ENCODE measurements at places on chromosomes 6 and 20.

GRCh38 chr6:31655349-31656237 is at the start of gene APOM:
TSS of gene APOM (plus strand) at chr6:31655894. CDS start at chr6:31655967, 73 bp downstream.
- DNase-seq = no peak

GRCh38 chr6:73532293-73532692 is 11.5 kb upstream of the EEF1A1 start:
- DNase-seq = no peak

GRCh38 chr6:10316373-10316721 is 98.5 kb downstream of the TFAP2A start:
- DNase-seq = peak; percentile 61

DNA sequence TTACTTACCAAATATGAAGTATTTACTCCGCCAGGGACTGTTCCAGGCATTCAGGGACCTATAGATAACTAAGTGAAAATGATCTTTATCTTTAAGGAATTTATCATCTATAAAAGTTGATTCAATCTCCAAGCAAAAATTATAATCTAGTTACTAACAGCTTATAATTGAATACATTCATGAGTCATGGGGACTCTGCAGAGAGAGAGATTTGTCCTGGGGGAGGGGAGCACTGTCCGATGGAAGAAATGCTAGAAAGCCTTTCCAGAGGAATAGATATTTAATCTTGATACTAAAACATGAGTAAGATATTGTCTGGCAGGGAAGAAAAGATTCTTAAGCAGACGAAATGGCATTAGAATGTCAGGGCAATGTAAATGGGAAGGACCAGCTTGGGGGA is 139.3 kb downstream of the CD164 start:
- no peak for DNase-seq

GRCh38 chr20:20450521-20450920 is 82.6 kb downstream of the INSM1 start:
- peak; percentile 21 for DNase-seq

DNA sequence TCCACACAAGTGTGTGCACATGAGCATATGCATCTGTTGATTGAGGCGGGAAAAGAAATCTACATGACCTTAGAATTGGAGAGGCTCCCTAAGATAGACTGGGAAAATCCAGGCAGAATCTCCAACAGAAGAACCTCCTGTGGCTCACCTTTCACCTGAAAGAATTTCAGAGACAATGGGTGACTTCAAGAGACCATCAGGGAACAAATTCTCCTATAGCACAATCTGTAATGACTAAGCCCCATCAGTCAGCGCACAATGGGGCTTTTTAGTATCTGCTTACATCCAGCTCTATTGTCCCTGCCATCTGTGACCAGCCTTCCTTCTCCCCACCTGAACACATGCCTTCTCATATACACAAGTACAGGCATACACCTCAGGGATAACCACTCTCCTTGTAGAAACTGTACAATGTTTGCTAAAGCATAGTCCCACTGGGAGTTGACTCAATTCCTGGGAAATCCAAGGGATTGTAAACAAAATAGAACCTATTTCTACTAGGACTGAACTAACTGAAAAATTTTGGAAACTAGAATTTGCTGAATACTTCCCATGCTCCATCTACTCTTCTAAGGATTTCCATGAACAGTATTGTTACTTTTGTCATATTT is 150.8 kb upstream of the STXBP5 start:
- no peak for DNase-seq

- DNase-seq = no peak
These were observed 256.5 kb downstream of the FARS2 start for GRCh38 chr6:5517796-5518195.

- no peak for DNase-seq
These were observed 11.4 kb downstream of the ANKS1A start for GRCh38 chr6:34900321-34901031.

GRCh38 chr20:59405226-59406200 is 105.1 kb downstream of the EDN3 start:
- no peak for DNase-seq

DNA sequence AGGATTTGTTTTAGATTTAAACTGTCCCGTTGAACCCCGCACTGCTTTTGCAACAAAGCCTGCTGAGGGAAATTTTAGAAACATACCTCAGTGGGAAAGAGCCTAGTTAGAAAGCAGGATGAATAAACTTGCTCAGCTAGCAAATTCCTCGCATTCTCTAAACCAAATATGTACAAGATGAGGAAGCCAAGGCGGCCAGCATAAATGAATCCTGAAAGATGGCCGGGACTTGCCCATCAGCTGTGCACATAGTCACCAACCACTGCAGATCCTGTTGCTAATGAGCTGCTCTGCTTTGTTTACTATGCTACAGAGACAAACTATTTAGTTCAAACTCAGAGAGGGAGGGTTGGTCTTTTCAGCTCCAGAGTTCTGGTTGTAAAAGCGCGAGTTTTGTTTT is 49.0 kb downstream of the TMEM170B start:
- no peak for DNase-seq

GRCh38 chr6:31135710-31136109 is 3.2 kb downstream of the PSORS1C2 start:
- DNase-seq = no peak

GRCh38 chr20:35291654-35292503 is at the start of gene FAM83C:
TSS of gene FAM83C (minus strand) at chr20:35292425. CDS start at chr20:35292304, 121 bp downstream.
- no peak for DNase-seq

DNA sequence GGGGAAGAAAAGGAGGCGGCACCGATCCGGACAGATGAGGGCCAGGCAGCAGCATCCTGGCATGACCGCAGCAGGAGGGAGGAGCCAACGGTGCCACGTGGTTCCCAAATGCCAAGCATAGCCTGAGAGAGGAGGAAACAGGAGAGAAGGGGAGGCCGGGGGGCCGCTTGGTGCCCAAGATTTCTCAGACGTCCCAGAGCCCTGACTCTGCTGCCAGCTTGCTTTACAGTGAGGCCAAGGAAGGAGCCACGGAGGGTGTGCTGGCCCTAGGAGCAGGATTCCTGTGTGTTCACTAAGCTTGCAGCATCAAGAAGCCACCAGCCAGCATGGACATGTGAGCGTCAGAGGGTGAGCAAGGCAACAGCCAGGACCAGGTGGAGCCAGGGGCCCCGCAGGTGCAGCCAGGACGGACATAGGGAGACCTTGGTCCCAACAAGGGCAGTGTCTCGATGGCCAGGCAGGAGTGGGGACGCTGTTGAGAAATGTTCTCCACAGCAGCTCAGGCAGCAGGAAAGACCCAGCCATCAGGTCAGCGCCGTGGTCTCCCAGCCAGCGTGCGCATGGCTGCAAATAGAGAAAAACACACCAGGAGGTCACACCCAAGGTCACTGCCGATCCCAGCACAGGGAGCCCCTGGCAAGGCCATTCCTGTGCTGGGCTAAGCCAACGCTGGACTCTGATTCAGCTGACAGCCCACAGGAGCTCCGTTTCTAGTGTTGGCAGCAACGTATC is 143.7 kb downstream of the DLL1 start:
- DNase-seq = no peak

DNA sequence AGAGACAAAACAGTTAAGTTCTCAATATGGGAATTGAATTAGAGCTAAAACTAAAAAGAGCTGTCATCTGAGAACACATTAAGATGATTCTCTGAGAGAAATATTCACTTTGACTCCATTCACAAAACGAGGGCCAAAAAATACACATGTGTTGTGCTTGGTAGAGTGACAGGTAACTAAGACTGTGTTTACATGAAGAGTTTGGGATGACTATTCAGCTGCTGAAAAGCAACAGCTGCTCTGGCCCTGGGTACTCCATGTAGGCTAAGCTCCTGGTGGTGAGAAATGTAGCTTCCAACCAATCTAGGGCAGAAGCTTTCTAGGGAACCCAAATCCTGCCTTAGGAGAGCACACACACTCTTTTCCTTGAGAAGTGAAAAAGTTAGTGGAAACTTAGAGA is 184.5 kb downstream of the COL21A1 start:
- DNase-seq = no peak

GRCh38 chr6:98830146-98830545 is 4.2 kb upstream of the POU3F2 start:
- DNase-seq = no peak

DNA sequence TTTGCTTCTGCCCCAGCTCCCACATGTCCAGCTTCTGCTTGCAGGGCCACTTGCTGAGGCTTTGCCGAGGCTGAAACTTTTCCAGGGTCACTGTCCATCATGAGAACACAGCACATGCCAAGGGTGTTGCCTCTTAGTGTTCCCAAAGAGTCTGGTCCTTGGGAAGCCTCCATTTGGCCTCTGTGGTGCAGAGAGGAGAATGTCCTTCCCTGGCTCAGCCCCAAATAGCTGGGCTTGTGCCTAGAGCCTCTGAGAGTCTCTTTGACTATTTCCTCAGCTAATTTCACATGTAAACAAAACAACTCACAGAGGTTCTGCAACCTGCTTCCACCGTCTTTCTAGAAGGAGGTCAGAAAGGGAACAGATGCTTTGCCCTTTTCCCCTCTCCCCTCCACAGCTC is 40.4 kb upstream of the RAB23 start:
- no peak for DNase-seq

DNA sequence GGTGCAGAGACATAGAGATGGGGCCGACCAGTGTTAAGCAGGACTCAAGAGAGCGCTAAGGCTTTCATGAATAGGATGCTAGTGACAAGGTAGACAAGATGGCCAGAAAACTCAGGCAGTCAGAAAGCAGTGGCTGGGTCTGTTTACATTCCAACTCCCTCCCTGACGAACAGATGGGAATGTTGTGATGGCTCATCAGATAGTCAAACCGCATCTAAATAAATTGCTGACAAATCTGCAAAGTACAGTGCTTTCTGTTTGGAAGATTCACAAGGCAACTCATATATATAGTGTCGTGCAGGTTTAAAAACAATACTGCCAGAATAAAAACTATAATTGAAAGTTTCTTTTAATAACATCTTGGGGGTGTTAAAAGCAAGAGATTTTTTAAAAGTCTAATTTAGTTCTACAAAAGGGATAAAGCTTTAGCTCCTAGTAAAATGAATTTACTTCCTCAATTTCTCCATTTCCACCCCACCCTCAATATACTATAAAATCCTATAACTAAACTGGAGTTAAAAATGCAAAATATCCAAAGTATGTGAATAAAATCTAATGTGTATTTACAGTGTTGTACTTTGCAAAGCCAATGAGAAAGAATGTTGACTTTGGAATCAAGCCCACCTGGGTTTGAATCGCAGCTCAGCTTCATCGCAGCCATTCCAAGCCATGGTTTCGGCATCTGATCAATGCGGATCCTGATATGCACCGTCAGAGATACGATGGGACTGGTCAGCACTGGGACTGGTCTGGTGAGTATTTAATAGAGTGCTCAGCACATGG is 247.3 kb upstream of the PDE10A start:
- no peak for DNase-seq

- DNase-seq = no peak
These were observed 474 bp downstream of the TSBP1 start for GRCh38 chr6:32371229-32371628.

DNA sequence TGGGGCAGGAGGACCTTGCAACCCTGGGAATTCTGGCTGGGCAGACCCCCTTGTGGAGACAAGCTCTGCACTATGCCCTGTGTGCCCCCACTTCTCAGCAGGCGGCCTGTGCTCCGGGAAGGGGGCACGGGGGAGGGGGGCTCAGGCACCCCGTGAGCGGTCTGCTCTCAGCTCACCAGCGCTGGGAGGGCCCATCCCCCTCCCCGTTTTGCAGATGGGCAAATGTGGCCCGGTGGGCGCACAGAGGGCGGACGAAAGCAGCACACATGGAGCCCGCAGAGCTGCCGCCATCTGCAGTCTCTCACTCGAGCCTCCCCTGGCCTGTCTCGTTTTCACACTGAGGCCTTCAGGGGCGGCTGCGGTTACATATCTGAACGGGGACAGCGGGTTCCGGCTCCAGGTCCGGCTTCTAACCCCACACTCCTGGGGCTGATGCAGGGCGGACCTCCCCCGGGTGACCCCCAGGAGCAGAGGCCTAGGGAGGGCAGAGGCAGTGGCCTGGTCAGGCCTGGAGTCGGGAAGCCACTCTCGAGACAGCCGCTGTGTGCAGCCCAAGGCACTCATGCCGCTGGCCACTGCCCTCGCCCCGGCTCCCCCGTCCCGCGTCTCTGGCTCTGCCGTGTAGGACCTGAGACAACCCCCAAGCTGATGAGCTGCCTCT is 13.9 kb downstream of the CHRNA4 start:
- DNase-seq = no peak

DNA sequence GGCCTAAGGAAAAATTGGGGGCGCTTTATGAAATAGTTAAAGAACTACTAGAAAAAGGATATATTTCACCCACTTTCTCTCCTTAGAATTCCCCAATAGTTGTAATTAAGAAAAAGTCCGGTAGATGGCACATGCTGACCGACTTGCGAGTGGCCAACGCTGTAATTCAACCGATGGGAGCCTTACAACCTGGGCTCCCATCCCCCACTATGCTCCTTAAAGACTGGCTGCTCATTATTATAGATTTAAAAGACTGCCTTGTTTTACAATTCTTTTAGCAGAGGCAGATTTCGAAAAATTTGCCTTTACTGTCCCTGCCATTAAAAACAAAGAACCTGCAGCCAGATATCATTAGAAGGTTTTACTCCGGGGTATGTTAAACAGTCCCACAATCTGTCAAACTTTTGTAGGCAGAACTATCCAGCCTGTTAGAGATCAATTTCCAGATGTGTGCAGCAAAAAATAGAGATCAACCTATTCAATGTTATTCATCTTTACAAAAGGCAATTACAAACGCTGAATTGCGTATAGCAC is 58.5 kb upstream of the PRSS16 start:
- DNase-seq = no peak

DNA sequence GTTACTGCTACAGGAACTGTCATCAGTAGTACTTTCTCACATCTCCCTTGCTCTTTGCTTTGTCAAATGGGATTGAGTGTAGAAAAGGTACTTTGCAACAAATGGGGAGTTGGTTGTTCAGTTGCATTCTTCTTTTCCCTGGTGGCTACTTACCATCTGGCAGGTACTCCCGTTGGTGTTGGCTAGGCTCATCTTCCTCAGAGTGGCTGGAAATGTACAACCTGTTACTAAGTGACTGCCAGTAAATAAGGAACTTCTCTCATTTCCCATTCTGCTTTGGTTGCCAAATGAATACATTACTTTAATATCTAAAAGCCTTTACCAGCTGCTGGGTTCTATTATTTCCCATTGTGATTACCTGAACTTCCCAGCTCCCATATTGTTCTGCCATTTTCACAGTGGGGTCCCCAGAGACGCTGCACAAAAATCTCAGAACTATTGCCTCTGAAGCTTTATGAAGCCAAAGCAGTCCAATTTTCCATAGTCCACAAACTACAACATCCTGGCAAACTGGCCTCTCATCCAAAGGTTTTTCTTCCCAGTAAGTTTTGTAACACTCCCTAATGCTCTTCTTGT is 229.7 kb upstream of the HTR1E start:
- DNase-seq = no peak

DNA sequence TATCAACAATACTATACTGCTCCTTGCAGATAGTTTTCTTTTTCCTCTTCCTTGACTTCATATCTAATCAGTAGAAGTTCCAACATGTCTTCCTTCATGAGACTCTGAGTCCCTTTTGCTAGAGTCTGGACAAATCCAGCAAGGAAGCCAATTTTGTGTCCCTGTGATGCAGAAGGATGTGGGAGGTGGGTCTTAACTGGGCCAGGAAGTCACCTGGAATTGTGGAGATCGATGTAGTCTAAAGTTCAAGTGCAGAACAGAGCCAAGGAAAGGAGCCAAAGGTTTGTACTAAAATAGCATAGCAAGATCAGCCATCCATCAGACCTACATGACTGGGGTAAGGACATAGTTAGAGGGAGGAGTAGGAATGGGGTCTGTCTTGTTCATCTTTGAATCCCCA is 37.6 kb downstream of the SPTLC3 start:
- DNase-seq = no peak

Measured in occipital lobe (tissue), 3 donors.